Activated T-helper 2 cell treated with anti-CD3 and anti-CD28 coated beads, Interferon-gamma antibody, Interleukin-2, Interleukin-4, amounts not matched to agents 10 μg/mL and 5 μg/mL and 100 μg/mL, durations not matched to agents 14 hours and 24 hours and 36 hours (primary cell): ENCODE measurements at places on chromosomes 4 and X. TPM values are rescaled to one million over a fixed set of nuclear protein-coding genes. Genes with fewer than 3 reads are reported as not detected.

The NKAP gene
- total RNA-seq = 9.8 and 10.4 TPM in 2 replicates

DNA sequence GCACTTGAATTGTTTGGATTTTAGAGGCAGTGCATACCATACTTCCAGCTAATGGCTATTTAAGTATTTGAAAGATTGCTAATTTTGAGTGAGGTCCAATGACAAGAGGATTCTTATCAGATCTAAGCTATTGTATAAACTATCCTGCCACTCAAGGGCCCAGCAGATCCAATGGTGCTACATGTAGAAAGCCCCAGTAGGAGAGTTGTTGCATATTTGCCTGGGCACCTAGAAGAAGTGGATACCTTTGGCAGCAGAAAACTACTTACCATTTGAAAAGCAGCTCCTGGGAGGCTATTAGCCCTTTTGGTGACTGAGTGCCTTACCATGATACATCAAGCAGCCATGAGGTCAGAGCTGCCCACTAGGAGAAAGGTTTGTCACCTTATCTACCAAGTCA lies 447.3 kb downstream of the C4orf33 start:
- no peaks in the 10 kb centered on the region for H3K4me1 ChIP-seq
- no peaks in the 10 kb centered on the region for H3K36me3 ChIP-seq
- H3K27me3 ChIP-seq = no peaks in the 10 kb centered on the region
- no peak for DNase-seq

GRCh38 chrX:150352581-150352980 lies 10.5 kb upstream of the MAMLD1 start:
- no peaks in the 10 kb centered on the region for H3K4me1 ChIP-seq
- DNase-seq = no peak
- peaks cover 12% of the 10 kb centered on the region for H3K27me3 ChIP-seq
- H3K27ac ChIP-seq = no peak overlapping the region

- H3K36me3 ChIP-seq = peaks cover 40% of the 10 kb centered on the region
- H3K4me1 ChIP-seq = peaks cover 20% of the 10 kb centered on the region
- H3K27ac ChIP-seq = peak overlapping the region; percentile 92
- H3K27me3 ChIP-seq = peaks cover 1% of the 10 kb centered on the region
- no peak for DNase-seq
Measured at GRCh38 chr4:38803833-38804653, 548 bp downstream of the TLR1 start.
